ENCODE measurements at places on chromosomes 7 and 10.

DNA sequence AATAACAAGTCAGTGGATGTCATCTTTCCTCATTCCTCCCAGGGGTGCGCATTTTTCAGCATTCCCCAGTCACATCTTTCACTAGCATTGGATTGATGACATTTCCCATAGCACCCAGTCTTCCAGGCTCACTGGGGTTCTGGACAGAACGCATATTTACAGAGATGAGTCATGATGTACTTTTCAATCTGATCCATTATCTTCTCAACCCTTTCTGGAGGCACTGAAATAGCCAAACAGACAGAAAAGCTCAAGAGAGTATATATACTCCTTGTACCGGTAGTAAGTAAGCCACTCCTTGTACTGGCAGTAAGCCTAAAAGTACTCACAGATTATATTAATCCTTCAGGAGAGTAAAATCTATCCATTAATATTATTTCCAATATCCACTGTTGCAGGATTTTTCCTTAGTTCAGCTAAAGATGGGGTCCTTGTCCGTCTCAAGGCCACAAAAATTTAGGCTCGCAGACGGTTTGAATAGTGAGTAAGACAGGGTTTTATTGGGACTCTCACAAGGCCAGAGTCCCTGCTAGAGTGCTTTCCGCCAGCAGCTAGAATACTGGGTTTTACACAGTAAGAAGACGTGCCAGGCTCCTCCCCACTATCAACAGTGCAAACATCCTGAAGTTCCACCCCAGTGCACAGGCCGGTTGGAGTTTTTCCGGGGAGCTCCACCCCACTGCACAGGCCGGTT lies 60.8 kb downstream of the MDH2 start:
- DNase-seq: no peak

DNA sequence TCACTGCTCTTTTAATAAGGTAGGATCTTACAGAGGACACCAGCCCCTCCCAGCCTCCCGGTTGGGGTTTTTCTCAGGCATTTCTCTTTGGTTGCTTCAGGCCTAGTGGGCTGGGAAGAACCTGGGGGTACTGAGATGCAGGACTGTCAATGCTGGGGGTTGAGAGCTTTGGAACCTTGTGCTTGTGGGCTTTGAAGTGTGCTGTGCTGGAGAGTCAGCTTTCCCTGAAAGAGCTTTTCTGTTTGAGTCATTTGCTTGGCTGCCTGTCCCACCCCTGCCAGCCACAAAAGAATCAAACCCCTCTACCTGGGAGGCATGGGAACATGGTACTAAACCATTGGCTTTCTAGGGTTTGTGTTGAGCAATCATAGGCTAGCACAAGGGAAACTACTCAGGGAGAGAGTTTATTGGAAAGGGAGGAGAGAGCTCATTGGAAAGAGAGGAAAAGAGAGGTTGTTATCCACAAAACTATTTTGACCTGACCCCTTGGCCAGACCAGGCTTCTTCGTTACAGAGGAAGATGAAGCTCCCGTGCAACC lies 1.4 kb downstream of the SCD start:
- DNase-seq: no peak

DNA sequence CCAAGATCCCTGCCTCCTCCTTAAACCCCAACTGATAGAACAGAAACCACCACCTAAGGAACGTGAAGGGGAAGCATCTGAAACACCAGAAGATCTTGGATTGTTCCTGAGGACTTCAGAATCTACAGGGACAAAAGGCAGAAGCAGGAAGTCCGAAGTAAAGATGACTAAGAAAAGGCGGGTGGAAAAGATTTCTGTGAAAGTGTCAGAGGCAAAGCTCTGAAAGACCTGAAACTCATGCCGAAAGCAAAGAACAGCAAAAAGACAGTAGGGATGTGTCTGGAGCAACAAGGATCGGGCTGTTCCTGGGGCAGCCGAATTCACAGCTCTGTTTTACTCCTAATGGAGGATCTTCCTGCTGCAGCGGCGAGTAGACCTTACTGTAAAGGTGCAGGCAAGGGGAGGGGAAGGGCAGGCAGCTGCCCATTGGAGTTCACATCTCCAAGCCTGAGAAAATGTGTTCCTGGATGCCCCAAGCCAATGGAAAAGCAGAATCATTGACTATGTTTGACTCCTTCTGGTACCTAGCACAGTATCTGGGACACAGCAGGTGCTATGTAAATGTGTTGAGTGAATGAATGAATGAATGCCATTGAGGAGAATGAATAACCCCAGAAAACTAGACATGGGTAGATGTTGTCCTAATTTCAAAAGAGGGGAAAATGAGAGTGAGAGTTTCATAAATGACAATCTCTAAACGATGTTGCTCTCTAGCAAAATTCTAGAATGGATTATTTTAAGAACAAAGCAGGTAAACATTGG lies 40.4 kb downstream of the PDIA4 start:
- no peak for DNase-seq

- no peak for DNase-seq
These were observed 60.4 kb downstream of the MEOX2 start for GRCh38 chr7:15626041-15626440.

GRCh38 chr10:44952779-44953231 lies 6.8 kb upstream of the RASSF4 start:
- DNase-seq: no peak

- DNase-seq: no peak
These were observed 372.4 kb downstream of the SFMBT2 start for GRCh38 chr10:7038416-7038815.

GRCh38 chr7:128937647-128938543 lies at the start of gene IRF5:
Gene IRF5, plus strand, starts transcription at chr7:128937927. Its CDS starts 4,155 bp downstream, at chr7:128942082.
- DNase-seq: no peak

GRCh38 chr10:35417795-35418194 lies 81.5 kb downstream of the CCNY start:
- no peak for DNase-seq

- DNase-seq: no peak
These were observed 485.0 kb upstream of the MGMT start for GRCh38 chr10:128981881-128982615.

DNA sequence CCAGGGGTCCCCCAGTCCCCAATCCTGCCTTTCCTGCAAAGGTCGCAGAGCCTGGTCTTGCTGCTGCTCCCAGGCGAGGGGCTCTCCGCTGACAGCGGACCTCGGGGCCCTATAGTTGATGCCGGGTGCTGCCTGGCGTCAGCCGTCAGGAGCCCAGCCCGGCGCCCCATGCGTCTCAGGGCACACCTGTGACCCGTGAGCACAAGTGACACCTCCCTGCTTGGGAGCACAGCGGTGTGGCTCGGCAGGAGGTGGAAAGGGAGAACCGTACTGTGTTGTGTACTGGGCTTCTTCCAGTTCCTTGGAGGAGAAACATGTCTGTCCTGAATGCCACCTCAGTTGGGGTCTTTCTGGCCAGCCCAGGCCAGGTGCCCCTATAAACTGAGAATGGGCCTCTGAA lies 56.7 kb downstream of the LHPP start:
- no peak for DNase-seq

GRCh38 chr10:17065273-17065672 lies 64.3 kb downstream of the CUBN start:
- DNase-seq: no peak

DNA sequence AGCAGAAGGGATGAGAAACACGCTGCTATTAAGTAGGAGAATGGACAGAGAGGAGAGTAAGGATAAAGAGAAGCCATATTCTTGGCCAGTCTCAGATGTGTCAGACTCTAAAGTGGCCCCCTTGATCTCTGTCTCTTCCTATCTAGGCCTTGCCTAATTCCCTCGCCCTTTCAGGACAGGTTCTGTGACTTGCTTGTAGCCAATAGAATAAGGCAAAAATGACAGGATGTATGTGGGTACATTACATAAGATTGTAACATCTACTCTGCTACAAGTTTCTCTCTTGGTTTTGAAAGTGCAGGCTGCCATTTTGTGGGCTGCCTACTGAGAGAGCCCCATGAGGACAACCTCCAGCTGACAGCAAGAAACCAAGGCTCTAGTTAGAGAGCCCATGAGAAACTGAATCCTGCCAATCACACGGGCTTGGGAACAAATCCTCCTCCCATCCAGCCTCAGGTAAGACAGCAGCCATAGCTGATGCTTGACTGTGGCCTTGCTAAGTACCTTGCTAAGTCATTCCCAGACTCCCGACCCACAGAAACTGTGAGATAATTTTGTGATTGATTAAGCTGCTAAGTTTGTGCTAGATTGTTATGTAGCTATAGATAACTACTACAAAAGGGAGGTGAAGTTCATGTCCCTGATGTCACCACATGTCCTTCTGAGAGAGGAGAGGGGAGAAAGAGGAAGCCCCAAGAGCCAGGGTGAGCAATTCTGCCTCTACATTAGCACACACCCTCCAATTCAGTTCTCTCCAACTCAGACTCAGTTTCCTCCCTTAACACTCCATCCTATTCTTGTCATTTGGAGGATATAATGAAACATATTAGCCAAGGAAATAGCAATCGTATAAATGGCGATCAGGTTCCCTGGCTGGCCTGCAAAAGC lies 185.5 kb downstream of the SGMS1 start:
- no peak for DNase-seq

- DNase-seq: no peak
These were observed 50.0 kb upstream of the PDK4 start for GRCh38 chr7:95646350-95646749.

DNA sequence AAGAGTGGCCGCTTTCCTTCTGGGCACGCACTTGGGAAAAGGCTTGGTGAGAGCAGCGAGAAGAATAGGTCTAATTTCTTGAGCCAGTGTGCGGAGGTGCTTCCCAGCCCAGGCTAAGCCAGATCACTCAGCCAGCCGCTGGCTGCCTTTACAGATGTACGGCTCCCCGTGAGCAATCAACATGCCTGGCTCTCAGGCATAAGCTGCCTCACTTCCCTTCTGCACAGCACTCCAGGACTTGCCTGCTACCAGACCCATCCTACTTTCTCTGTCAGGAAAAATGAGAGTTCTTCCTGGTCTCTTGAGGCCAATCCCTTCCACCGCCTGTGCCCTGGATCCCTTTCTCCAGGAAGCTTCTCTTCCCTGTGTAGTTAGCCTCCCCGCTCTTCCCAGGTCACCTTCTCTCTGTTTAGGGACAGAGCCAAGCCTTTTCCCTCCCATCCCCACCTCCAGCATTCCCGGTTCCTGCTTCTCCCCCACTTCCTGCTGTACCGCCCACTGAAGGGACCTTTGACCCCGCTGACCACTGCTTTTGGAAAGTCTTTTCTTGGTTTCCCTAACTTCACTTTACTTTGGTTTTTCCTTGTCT lies 1.1 kb upstream of the ACTR3C start:
- no peak for DNase-seq

- DNase-seq: no peak
These were observed 86.3 kb downstream of the ALOX5 start for GRCh38 chr10:45460235-45460878.

DNA sequence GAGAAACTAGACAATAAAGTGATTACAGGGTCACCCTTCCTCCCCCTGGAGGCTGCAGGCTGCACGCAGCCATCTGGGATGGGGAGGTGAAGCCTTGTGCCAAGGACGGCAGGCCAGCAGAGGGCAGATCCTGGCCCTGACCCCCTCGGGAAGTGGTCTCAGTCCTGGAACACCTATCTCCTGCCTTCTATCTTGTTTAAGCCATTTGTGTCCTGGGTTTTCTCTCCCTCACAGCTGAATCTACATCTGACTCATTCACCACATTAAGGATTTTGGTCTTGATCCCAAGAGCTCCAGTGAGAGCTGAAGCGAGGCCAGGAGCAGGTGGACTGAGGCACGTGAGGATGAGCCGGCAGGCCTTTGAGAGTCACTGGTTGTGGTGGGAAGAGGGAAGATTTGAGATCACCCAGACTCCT lies 16.4 kb upstream of the PARP12 start:
- DNase-seq: no peak

- no peak for DNase-seq
These were observed at the start of gene PSD for GRCh38 chr10:102418622-102419268. Gene PSD, minus strand, starts transcription at chr10:102418785. Its CDS starts 1,747 bp downstream, at chr10:102417038.

DNA sequence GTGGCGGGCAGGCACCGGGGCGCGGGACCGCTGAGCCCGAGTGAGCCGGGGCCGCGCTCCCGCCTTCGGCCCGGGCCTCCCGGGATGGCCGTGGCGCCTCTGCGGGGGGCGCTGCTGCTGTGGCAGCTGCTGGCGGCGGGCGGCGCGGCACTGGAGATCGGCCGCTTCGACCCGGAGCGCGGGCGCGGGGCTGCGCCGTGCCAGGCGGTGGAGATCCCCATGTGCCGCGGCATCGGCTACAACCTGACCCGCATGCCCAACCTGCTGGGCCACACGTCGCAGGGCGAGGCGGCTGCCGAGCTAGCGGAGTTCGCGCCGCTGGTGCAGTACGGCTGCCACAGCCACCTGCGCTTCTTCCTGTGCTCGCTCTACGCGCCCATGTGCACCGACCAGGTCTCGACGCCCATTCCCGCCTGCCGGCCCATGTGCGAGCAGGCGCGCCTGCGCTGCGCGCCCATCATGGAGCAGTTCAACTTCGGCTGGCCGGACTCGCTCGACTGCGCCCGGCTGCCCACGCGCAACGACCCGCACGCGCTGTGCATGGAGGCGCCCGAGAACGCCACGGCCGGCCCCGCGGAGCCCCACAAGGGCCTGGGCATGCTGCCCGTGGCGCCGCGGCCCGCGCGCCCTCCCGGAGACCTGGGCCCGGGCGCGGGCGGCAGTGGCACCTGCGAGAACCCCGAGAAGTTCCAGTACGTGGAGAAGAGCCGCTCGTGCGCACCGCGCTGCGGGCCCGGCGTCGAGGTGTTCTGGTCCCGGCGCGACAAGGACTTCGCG lies 534 bp downstream of the FZD9 start:
- no peak for DNase-seq

DNA sequence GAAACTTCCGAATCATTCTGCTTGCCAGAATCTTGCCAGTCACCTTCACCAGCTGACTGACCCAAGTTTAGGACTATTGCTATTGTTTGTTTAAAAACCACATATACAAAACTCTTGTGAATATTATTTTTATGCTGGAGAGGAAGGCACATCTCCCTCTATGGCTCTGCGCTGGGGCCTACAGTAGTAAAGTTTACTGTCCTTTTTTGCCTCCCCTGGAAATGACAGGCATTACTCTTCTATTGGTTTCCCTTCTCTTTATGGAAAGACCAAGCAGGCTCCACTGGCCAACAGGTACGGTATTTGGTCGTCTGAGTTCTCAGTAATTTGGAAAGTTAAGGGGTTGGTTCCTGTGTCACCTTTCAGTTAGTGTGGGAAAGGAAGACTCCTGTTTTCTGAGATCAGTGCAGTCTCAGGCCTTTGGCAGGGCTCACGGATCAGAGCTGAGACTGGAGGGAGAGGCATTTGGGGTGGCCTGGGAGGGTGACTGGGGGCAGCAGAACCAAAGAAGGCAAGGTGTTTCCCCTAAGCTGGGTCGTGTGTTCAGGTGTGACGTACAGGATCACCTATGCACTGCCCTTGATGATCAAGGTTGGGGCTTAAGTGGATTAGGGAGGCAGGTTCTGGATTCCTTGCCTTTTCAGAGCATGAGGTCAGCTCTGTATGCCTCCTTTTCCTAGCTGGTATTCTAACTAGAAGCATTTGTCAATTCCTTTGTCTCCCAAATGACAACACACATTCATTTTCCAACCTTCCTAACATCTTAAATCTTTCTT lies 16.0 kb upstream of the KIF5B start:
- DNase-seq: no peak

DNA sequence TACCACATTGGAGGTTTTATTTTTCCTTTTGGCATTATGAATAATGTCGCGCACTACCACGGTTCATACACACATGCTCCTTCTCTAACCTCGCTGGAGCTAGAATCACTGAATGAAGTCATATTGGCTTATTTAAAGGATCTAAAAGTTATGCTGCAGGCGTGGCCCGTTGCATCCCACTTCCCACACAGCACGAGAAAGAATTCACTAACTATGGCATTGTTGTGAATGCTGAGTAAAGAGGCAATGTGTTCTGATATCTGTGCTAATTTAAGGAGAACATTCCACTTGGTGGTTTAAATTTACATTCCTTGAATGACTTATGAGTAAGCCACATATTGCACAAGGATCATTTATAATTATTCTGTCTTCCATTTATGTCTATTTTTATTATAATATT lies 20.7 kb downstream of the TCERG1L start:
- no peak for DNase-seq

Data from pulmonary artery endothelial cell (primary cell).